Activated naive CD4-positive, alpha-beta T cell treated with anti-CD3 and anti-CD28 coated beads, Interleukin-2, amount 50 U/mL, for 16 hours (primary cell): ENCODE measurements at places on chromosomes 7 and 10.

GRCh38 chr7:87541648-87542047 lies 59.0 kb downstream of the ABCB1 start:
- DNase-seq, result no peak

GRCh38 chr10:629186-629998 lies 60.1 kb downstream of the DIP2C start:
- no peak for DNase-seq

GRCh38 chr7:135971366-135971725 lies 5.8 kb downstream of the MTPN start:
- DNase-seq, result no peak

DNA sequence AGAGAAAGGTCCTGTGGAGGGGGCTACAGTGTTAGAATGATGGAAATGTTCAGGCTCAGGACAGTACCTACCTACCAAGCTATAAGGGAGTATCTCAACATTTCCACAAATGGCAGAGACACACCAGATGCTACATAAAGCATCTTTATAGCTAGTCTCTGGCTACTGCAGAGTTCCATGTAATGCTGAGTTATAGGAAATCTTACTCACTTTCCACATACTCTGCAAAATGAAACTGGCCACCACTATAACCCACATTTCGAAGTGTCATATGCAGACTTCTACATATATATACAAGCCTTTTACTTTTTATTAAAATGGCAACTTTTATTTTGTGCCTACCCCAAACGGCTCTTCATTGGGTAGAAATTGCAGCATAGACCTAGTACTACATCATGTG lies 85.5 kb downstream of the FAS start:
- DNase-seq, result no peak

DNA sequence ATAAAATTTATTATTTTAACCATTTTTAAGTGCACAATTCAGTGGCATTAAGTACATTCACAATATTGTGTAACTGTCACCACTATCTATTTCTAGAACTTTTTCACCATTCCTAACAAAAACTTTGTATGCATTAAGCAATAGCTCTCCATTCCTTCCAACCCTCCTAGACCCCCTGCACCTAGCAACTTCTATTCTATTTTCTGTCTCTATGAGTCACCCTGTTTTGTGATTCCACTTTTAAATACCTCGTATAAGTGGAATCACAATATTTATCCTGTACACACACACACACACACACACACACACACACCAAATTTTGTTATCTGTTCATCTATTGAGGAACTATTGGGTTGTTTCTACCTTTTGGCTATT lies 89.2 kb downstream of the ARID5B start:
- DNase-seq, result no peak

DNA sequence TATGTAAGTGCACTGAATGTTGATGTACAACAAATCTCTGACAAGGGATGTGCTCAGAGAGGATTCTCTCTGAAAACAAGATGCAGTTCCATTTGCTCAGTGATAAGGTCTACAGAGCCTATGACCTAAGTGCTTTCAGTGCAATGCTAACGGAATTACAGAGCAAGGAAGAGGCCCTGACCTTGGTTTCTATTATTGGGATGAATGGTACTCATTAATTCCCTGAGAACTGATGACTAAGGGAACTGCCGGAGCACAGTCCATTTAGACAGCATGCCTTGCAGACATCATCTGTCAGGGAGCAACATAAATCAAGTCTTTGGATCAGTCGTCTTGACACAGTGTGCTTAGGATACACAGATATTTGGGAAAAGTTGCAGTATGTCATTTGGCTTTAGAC lies 340.8 kb downstream of the PHTF2 start:
- DNase-seq, result no peak

- no peak for DNase-seq
Observed at GRCh38 chr7:34991938-34992840, 45.1 kb downstream of the DPY19L1 start.

DNA sequence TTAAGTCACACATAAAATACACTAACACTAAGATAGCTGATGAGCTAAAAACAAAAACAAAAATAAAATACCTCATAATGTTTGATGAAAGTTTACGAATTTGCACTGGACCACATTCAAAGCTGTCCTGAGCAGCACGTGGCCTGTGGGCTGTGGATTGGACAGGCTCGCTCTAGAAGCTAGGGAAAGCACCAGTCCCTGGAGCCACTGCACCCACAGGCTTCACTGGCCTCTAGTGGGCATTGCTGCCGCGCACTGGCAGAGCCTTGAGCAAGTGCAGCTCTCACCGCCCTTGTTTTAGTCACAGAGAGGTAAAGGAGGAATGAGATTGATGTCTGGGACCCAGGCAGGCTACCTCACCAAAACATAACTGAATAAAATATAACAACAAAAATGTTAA lies 67.6 kb downstream of the PAX2 start:
- DNase-seq, result no peak

GRCh38 chr7:40306596-40306995 lies 171.8 kb downstream of the SUGCT start:
- no peak for DNase-seq

DNA sequence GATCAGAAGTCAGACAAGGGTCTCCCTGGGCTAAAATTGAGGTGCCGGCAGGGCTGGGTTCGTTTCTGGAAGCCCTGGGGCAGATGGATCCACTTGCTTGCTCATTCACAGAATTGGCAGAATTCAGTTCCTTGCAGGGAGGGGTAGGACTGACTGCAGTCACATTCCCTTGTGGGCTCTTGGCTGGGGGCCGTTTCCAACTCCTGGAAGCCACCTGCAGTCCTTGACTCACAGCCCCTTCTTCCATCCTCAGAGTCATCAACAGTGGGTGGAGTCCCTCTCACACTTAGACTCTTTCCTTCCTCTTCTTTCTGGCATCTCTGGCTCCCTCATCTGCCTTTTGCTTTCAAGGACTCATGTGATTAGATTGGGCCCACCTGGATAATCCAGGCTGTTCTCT lies 54.6 kb upstream of the NANOS1 start:
- no peak for DNase-seq

GRCh38 chr10:53687800-53688199 lies 915.2 kb upstream of the MBL2 start:
- no peak for DNase-seq

DNA sequence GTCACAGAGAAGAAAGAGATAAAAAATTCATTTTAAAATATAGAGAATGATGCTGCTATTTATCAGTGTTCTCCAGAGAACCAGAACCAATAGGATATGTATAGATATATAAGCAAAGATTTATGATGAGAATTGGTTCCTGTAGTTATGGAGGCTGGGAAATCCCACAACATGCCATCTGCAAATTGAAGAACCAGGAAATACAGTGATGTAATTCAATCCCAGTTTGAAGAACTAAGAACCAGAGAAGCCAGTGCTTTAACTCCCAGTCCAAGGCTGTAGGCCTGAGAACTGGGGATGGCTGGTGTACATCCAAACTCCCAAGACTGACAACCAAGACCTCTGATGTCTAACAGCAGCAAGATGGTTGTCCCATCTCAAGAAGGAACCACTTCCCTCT lies 192.9 kb upstream of the PLXDC2 start:
- DNase-seq, result no peak

DNA sequence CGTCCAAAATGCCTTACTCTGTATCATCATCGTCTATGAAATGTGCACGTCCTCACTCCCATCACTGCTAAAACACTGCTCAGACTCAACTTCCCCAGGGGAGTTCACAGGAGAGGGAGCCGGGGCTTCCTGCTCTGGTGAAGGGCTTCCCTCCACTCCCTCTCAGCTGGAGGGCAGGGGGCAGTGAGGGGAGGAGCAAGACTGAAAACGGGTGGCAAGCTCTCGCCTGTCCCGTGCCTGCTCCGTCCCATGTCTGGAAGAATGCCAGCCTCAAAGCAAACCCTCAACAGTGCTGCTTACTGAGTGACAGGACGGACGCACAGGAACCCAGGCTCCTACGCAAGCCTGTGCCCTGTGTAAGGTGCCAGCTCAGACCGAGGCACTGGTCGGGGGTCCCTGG lies 25.1 kb downstream of the PRKAG2 start:
- no peak for DNase-seq

DNA sequence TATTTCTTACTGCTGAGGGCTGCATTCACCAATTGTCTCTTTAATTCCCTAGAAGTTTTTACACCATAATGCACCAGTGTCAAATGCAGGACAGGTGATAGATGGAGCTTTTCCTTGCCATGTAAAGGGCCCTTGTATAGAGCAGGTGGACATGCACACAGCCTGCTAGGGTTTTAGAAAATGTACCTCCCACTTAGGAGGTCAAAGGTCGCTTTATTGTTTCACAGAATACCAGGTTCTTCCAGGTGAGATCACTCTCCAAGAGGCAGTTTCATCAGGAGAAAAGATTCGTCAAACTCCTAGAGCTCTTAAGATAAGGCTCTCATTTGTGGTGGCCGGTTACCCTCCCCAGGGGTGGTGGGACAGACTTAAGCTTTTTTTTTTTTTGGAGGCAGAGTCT lies 215.8 kb downstream of the PHTF2 start:
- no peak for DNase-seq

GRCh38 chr7:110724811-110725210 lies 366.1 kb upstream of the LRRN3 start:
- DNase-seq, result no peak

GRCh38 chr10:75272896-75273295 lies 37.1 kb upstream of the COMTD1 start:
- no peak for DNase-seq

GRCh38 chr10:52322936-52323335 lies 8.9 kb downstream of the DKK1 start:
- no peak for DNase-seq

GRCh38 chr10:101576211-101576863 lies 11.7 kb downstream of the POLL start:
- no peak for DNase-seq

GRCh38 chr10:63491588-63492316 lies 26.0 kb upstream of the JMJD1C start:
- no peak for DNase-seq
